ENCODE measurements at places on chromosomes 2 and 18. TPM values are rescaled to one million over a fixed set of nuclear protein-coding genes. Genes with fewer than 3 reads are reported as not detected.

CPLX4 gene
- not detected for total RNA-seq

RSAD2 gene
- total RNA-seq = 0.25 TPM

EVX2 gene
- total RNA-seq = not detected

SP3 gene
- total RNA-seq = 71.2 TPM

ANKRD36C gene
- 27.5 TPM for total RNA-seq

FMNL2 gene
- 29.0 TPM for total RNA-seq

CAD gene
- total RNA-seq = 34.5 TPM

CROCC2 gene
- total RNA-seq = not detected

SPATA3 gene
- not detected for total RNA-seq

SLC9A4 gene
- total RNA-seq = not detected

DNAJC5G gene
- 1.0 TPM for total RNA-seq

IL1B gene
- not detected for total RNA-seq

UGT1A5 gene
- total RNA-seq = not detected

PLGLB1 gene
- 0.63 TPM for total RNA-seq

SLC25A52 gene
- total RNA-seq = not detected

KYNU gene
- total RNA-seq = 0.26 TPM

PASK gene
- 13.0 TPM for total RNA-seq

TEX44 gene
- not detected for total RNA-seq

All from dermis microvascular lymphatic vessel endothelial cell (primary cell).